ENCODE measurements at places on chromosomes 11 and 22. TPM values are rescaled to one million over a fixed set of nuclear protein-coding genes. Genes with fewer than 3 reads are reported as not detected.

The OR2D2 gene
- total RNA-seq: not detected

The C11orf16 gene
- not detected for total RNA-seq

The OR56A1 gene
- not detected for total RNA-seq

The APOBEC3H gene
- total RNA-seq: 0.38 TPM

The CDHR5 gene
- total RNA-seq: 0.14 TPM

The CTSW gene
- 0.10 TPM for total RNA-seq

The OR51I1 gene
- not detected for total RNA-seq

The GAL gene
- total RNA-seq: 17.0 TPM

The LINC01488 gene
- not detected for total RNA-seq

The MYO18B gene
- total RNA-seq: 0.07 TPM

The DDI1 gene
- not detected for total RNA-seq

The MYO7A gene
- 1.2 TPM for total RNA-seq

The PCNX3 gene
- total RNA-seq: 33.0 TPM

The GCAT gene
- 2.4 TPM for total RNA-seq

The MRGPRE gene
- total RNA-seq: not detected

The GDPD4 gene
- total RNA-seq: not detected

The SCGB2A2 gene
- not detected for total RNA-seq

The DHCR7 gene
- 39.4 TPM for total RNA-seq

The OR10A5 gene
- total RNA-seq: not detected

The TNNI2 gene
- not detected for total RNA-seq

The TEX12 gene
- total RNA-seq: not detected

The PHOX2A gene
- not detected for total RNA-seq

The NXPE4 gene
- total RNA-seq: not detected
